ENCODE measurements at places on chromosomes 16 and 17.

DNA sequence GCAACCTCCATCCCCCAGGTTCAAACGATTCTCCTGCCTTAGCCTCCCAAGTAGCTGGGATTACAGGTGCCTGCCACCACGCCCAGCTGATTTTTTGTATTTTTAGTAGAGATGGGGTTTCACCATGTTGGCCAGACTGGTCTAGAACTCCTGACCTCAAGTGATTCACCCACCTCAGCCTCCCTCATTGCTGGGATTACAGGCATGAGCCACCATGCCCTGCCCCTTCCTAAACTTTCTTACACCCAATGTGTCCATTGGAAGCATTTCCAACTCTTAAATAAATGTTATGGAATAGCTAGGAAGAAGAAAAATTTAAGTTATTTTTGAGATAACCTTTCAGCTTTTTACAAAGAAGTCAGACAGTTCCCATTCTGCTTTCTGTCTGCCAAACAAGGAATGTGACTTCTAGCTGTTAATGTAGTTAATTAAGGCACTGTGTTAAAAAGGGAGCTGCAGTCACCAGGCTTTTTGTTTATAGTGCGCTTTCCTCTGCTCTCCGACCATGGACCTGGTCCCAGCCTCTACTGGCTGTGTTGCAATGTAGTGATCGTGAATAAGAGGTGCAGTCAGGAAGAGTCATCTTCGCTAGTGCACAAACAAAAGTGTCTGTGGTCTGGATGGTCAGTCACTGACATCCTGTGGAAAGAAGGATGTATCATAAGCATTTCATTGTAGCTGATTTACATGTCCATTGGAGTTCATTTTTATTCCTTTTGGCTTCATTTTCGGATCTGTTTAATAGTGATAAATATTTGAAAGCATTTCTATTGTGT is 39.7 kb downstream of the USP10 start:
- no peak for DNase-seq

DNA sequence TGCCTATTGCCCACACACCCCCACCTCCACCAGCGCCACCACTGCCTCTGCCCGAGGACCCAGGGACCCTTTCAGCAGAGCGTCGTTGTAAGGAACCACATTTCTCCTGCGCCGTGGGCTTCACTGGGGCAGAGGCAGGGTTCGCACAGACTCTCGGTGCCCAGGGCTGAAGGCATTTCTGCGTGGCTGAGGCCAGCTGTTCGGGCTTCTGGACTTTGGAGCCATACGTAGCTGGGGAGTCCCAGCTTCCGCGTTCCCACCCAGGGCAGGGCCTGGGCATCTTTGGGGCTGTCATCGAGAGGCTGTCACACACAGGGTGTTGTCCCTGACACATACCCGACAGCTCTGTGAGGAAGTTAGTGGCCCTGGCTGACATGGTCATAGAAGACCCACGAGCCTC is 16.0 kb upstream of the SMIM5 start:
- no peak for DNase-seq

DNA sequence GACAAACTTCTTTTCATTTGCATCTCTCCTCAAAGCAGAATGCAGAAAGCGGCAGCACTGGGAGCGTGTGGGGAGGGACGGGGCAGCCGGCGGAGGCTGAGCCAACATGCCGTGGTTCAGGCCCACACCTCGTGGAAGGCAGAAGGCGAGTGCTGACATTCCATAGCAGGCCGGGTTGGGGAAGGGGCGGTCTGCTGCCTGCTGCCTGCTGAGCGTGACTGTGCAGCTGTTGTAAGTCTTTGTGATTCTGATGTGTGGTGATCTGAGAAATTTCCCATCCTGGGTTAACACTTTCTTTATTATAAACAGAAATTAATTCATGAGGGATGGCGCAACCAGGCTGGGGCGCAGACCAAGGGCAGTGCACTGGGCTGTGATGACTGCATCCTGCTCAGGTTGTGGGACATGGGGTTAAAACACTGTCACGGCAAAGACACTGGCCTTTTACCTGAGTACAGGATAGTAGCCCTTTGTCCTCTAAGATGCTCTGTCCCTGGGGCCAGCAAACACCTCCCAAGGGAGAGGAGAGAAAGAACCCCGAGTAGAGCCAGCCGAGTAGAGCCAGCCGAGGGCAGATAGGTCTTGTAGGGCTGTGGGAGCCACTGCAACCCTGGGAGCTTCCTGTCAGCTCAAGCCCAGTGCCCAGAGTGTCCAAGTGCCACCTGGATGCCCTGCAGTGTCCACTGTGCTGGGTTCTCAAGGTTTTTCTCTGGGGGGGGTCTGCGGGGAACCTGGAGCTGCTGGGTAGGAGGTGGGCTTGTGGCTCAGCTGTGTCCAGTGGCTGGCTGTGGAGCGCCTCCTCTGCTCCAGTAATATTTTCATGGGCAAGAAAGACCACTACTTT is 8.8 kb upstream of the DNASE1 start:
- DNase-seq, result no peak

GRCh38 chr16:46911038-46911437 is 26.9 kb downstream of the GPT2 start:
- DNase-seq, result no peak

DNA sequence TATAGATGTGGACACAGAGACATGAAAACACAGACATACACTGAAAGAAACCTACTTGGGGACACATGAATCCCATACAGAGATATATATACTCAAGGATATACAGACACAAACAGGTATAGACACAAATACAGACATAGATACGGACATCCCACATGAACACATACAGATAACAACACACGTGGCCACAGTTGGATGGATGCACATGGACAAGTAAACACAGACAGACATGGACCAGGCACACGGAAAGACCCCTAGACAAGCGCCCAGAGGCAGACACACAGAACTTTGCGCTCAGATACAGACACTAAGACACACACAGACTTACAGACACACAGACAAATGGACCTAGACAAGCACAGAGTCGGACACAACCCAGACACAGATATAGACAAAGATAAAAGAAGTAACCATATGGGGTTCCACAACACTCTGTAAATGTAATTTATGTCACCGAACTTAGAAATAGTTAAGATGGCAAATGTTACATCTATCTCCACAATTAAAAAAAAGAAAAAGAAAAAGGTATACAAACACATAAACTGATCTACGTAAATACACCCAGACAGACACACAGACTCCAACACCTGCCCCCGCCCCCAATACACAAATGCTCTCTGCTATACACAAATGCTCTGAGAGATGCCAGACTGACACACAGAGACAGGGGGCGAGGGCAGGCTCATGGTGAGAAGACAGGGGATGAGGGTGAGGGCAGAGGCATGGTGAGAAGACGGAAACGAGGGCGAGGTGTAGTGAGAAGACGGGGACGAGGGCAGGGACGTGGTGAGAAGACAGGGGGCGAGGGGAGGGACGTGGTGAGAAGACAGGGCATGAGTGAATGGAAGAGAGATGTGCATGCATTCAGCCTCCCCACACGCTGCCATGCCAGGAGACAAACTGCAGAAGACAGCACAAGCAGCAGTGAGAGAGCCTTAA is 118.3 kb downstream of the SMG6 start:
- DNase-seq, result no peak

GRCh38 chr16:71192387-71192786 is 38.1 kb downstream of the HYDIN start:
- DNase-seq, result no peak

DNA sequence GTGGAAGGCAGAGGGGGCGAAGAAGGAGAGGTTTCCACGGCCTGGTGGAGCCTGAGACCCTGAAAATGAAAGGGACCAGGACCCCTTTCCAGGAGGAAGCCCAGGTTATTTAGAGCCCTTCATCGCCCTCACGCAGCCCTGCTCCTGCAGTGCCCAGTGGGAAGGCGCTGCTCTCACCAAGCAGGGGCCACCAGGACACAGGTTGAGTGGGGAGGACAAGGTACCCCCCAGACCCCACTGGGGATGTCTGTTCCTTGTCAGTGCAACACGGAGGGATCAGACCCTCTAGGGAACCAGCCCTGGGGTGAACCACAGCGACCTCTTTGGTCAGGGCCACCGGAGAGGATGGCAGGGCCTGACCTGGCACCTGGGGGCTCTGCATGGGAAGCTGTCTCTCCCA is 163.9 kb downstream of the C16orf95 start:
- DNase-seq, result no peak

- DNase-seq, result no peak
These were observed 42.0 kb downstream of the PITPNM3 start for GRCh38 chr17:6514371-6514770.

DNA sequence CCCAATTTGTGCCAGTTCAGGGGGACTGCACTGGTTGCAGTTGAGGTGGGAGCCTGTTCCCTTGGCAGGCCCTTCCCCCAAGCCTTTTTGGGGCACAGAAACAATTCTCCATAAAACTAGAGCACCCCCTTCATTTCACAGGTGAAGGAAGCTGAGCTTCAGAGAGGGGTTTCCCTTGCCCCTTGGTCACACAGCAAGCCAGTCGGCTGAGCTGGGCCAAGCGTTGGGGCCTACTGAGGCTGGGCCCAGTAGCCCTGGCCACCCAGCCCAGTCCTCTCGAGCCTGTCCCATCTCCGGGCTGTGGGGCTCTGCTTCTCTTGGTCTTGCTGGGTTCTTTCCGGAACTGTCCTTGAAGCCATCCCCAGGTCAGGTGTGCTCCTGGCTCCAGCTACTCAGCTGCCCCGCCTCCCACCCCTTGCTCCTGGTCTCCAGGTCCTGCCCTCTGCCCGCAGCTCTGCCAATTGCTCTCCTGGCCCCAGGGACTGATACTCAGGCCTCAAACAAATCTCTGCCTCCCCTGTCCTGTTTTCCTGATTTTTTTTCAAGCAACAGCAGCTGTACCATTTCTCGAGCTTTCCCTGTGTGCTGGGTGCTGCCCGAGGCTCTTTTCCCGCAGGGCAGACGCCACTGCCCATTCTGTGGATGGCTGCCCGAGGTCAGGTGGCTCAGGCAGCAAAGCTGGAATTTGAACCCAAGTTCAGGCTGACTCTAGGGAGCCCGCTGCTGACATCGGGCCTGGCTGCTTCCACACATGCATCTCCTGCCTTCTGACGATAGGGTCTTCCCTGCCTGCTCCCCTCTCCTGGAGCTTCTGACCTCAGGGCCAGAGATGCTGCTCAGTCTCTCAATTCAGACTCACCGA is 87.4 kb upstream of the NKD1 start:
- no peak for DNase-seq

GRCh38 chr17:64107500-64108236 is 22.3 kb downstream of the ERN1 start:
- no peak for DNase-seq

DNA sequence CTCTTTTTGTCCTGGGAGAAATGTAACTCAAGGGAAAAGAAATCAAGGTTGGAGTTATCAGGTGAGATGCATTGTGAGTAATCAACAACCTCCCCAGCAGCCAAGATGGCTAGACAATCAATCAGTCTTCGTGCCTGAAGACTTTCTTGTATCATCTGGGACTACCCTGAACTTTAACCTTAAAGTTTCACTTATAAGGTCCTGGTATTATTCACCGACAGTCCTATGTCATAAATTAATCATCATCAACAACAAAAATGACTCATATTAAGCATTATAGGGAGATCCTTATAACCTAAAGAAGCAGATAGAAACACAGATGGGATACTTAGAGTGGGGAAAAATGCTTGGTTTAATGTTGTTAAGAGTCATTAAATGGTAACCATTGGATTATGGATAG is 7.7 kb upstream of the TEKT3 start:
- no peak for DNase-seq

- DNase-seq, result no peak
These were observed 79.5 kb upstream of the IRX3 start for GRCh38 chr16:54365990-54366634.

GRCh38 chr17:72191921-72192799 is 71.3 kb downstream of the SOX9 start:
- peak; percentile 13 for DNase-seq

DNA sequence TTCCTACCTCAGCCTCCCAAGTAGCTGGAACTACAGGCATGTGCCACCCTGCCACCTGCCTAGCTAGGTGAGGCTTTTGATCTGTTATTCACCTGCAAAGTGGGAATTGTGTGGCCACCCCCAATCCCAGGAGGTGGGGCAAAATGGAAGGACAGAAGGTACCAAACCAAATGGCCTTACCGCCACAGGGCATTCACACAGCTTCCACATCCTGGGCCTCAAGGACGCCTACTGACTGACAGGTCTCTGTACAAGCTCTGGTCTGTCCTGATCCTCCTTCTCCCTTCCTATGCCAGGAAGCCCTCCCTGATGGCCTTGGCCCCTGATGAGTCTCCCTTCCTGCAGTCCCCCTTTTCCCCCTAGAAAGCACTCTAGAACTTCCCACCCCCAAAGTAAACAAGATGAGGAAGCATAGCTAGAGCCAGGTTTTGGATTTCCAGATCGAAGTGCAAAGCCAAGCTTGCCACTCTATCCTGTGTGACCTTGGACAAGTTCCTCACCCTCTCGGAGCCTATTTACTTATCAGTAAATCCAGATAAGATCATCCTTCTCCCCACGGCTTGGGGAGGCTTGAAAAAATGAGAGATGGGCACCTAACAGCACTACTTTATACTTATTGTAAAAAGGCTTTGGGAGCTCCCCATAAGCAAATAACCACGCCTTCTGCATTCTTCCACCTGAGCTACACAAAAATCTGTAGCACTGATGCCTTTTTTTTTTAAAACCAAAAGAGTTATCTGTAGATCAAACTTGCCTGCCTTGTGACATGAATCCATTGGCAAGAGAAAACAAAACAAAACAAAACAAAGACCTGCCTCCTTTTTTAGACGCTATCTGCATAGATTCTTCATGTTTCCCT is 4.5 kb downstream of the PLLP start:
- no peak for DNase-seq

GRCh38 chr17:77867976-77868713 is 90.4 kb upstream of the TNRC6C start:
- no peak for DNase-seq

GRCh38 chr16:75262104-75262799 is 10.8 kb upstream of the BCAR1 start:
- DNase-seq, result no peak

GRCh38 chr17:55334881-55335540 is 70.3 kb downstream of the HLF start:
- no peak for DNase-seq

DNA sequence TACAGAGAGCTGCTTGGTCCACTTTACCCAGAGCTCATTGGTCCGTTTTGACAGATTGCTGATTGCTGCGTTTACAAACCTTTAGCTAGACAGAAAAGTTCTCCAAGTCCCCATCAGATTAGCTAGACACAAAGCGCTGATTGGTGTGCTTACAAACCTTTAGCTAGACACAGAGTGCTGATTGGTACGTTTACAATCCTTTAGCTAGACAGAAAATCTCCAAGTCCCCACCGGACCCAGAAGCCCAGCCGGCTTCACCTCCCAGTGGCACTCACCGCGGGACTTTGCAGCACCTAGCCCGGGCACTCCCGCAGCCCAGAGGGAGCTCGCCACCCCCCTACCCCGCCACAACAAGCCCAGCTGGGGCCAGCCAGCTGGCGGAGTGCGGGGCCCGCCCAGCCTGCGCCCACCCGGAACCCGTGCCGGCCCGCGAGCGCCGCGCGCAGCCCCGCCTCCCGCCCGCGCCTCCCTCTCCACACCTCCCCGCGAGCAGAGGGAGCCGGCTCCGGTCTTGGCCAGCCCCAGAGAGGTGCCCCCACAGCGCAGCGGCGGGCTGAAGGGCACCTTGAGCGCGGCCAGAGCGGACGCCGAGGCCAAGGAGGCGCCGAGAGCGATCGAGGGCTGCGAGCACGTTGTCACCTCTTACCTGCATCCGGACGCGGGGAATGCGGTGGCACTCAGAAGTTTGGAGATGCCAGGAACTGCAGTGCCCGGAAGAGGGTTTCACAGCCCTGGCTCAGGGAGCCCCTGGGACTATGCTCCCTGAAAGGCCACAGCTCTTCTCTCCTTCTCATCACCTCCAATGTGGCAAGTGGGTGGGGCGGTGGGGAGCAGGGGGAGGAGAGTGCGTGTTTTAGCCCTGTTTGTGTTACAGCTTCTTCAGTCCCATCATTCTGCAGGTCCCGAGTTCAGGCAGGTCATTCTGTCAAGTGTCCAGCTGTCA is 1504.5 kb downstream of the CDH11 start:
- DNase-seq, result no peak

All from urinary bladder (tissue), 4 donors.